ENCODE measurements at places on chromosomes 7 and 10.

DNA sequence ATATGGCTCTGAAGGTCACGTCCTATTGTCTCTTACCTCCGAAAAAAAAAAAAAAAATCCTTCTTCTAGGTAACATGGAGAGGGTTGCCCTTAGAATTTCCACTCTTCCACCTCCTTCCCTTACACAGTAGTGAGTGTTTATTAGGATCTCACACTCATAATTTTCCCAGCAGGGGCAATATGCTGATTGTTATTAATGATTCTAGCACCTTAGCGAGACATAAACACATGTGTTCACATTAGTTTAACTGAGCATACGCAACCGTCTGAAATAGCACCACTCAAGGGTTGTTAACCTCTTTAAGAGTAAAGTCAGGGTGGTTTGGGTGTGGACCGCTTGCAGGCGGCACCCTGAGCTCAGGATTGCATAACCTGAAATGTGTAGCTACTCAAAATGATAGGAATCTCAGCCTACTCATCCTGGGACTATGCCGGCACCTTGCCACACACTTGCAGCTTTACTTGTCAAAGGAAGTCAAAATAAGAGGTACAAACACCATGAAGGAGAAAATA lies 52.2 kb downstream of the CPEB3 start:
- no peak for DNase-seq

GRCh38 chr10:49243610-49244283 lies 55.2 kb upstream of the C10orf71 start:
- DNase-seq = no peak

- no peak for DNase-seq
Observed at GRCh38 chr10:75672111-75672671, 240.8 kb downstream of the LRMDA start.

DNA sequence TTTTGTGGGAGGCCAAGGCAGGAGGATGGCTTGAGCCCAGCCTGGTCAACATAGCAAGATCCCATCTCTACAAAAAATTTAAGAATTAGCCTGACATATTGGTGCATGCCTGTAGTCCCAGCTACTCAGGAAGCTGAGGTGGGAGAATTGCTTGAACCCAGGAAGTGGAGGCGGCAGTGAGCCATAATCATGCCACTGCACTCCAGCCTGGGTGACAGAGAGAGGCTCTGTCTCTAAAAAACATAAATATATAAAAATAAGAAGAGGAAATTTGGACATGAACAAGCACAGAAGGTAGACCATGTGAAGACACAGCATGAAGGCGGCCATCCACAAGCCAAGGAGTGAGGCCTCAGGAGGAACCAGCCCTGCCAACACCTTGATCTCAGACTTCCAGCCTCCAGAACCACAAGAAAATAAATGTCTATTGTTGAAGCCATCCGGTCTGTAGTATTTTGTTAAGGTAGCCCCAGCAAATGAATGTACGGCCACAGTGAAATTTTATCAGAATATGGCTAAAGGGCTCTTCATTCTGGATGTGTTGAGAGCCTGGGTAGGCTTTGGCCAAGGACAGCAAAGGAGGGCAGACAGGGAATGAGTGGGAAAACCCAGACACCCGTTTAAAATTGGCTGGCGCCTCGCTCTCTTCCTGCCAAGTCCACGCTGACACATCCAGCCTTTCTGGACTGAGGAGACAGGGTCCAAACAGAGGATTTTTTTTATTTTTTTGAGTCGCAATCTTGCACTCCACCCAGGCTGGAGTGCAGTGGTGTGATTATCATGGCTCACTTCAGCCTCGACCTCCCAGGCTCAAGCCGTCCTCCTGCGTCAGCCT lies 12.9 kb upstream of the GRID2IP start:
- DNase-seq = no peak

DNA sequence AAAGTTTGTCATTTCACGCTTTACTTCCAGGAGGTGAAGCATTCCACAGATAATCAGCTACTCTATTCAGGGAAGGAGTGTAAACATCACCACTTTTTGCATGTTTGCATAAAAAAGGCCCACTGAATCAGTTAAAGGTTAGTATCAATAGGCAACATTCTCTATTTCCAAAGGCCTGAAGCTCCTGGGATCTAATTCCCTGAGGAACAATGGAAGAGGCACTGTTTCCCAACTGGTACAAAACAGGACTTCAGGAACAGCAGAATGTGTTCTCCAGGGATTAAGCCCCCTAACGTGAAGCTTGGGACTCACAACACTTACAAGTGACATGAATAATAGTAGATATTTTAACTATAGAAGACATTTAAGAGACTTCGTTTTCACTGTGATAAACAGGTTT lies 6.1 kb downstream of the LRRN3 start:
- no peak for DNase-seq

- no peak for DNase-seq
Observed at GRCh38 chr7:27312820-27313219, 70.2 kb downstream of the EVX1 start.

DNA sequence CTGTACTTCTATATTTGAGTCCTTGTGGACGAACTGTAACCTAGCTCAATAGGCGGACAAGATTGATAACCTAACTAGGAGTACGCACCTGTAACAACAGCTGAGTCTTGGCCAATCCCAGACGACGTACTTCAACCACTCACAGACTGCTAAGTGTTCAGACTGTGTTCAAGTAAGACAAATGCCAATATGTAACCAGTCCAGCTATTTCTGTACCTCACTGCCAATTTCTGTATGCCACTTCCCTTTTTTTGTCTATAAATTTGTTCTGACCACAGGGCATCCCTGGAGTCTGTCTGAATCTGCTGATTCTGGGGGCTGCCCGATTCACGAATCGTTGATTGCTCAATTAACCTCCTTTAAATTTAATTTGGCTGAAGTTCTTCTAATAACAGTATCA lies 32.2 kb downstream of the HACD1 start:
- no peak for DNase-seq

GRCh38 chr7:120806669-120807068 lies 51.3 kb downstream of the TSPAN12 start:
- no peak for DNase-seq

- no peak for DNase-seq
Observed at GRCh38 chr7:139106959-139107358, 2.6 kb downstream of the ZC3HAV1 start.

GRCh38 chr10:58209669-58210068 lies 58.0 kb downstream of the IPMK start:
- no peak for DNase-seq

- no peak for DNase-seq
Observed at GRCh38 chr10:59674215-59674836, 35.3 kb downstream of the SLC16A9 start.

- no peak for DNase-seq
Observed at GRCh38 chr10:60340973-60341372, 48.7 kb downstream of the ANK3 start.

- no peak for DNase-seq
Observed at GRCh38 chr10:48880016-48880705, 59.5 kb downstream of the LRRC18 start.

DNA sequence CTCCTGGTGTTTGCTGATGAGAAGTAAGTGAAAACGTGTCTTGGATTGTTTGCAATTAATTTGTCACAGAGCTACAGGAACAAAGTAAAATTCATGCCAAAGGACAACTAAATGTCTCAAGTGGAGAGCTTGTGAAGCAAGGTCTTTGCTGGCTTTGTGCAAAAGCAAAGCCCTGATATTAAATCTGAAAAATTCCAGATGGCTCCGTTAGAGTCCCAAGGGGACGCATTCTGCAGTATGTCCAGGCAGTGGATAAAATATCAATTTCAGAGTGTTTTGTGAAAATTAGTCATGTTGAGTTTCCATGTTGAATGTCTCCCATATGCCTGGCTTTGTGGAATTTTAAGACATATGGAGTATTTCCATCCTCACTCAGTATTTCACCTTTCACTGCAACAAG lies 102.5 kb upstream of the PTN start:
- no peak for DNase-seq

GRCh38 chr10:97393034-97393573 lies 8.0 kb downstream of the RRP12 start:
- no peak for DNase-seq

- DNase-seq = no peak
Observed at GRCh38 chr10:86963341-86963919, 4.9 kb upstream of the ADIRF start.

GRCh38 chr7:92177362-92177761 lies 1.6 kb downstream of the LRRD1 start:
- DNase-seq = no peak

DNA sequence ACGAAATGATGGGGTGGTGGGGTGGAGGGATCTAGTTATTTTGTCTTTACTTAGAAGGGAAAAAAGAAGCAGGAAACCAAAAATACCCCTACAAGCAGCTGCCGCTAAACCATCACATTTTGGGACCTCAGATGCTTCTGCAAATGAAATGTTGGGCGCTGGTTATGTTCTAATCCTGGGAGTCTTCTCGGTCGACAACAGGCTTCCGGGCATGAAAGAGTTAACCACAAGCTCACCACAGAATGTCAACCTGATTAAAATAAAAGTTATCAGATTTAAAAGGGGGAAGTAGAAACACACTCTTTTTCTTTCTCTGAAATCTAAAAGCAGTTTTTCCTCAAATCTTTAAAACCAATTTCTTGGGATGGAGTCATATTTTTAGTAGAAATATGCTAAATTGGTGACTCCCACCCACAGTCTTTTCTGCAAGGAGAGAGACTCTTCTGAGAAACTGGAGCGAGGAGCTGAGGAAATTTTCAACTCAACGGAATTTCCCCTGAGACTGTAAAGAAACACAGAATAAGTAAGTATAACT lies 16.8 kb downstream of the IL2RA start:
- no peak for DNase-seq

DNA sequence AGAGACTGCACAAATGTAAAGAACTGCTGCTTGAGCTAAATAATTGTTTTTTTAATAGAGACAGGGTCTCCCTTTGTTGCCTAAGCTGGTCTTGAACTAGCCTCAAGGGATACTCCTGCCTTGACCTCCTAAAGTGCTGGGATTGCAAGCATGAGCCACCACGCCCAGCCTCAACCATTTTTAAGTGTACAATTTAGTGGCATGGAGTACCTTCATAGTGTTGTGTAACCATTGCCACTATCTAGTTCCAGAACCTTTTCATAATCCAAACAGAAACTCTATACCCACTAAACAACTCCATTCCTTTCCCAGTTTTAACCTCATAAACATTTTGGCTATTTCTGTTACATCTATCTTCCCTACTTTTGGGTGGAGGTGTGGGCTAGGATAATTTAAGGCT lies 6.7 kb downstream of the EIF4H start:
- no peak for DNase-seq

DNA sequence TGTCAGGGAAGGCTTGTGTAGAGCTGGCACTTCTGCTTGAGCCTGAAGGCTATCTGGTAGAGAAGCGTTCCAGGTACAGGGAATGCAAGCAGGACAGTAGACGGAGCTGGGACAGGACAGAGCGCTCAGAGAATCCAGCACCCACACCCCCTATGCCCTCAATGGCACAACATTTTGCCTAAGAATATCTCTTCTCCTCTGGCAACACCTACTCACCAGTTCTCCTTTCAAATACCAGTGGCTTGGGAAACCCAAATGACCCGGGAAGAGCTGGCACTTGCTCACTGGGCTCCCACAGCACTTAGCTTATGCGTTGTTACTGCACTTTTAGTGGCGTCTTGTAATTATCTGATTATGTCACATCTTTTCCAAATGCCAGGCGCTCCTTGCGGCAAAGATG lies 118.6 kb downstream of the RNF216 start:
- no peak for DNase-seq

Measured in stimulated activated CD4-positive, alpha-beta T cell treated with anti-CD3 and anti-CD28 coated beads, TNF-alpha, amount 100 ng/mL, for 1 hour (primary cell).